ENCODE measurements at places on chromosomes 3 and 15.
A peak's percentile ranks its signal among the peaks of the same experiment; 100 is the strongest.

GRCh38 chr15:77819048-77819850 lies 186.5 kb upstream of the LINGO1 start:
- no peak for DNase-seq

DNA sequence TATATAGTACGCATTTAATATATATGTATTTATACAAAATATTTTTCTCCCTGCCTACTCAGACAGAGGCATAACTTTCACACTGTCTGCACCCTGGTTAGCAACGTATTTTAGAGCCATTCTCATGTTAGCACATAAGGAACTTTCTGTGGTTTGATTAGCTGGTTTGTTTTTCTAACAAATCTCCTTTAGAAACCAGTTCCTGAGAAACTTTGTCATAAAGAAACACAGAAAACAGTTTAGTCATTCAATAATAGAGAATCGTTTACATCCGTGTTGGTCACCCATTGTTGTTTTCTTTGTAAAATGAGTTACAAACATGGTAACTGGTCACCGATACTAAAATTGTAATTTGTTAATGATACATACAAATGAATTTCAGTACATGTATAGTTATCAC lies 5.9 kb upstream of the NGRN start:
- DNase-seq = peak; percentile 66

DNA sequence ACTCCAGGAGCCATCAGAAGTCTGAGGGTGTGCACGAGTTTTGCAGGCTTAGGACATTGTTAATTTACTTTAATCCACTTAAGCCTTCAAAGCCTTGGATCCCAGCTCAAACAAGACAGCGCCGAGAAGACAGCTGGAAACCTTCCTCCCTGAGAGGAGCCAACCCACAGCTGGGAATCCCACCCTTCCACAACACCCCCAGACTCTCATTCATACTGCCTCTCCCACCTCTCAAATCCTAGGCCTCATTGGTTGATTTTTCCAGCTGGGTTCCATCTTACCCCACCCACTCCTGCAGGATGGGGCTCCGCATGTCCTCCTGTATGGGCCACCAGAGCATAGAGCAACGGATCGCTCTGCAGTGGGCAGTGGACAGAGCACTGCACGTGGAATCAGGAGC lies 80.4 kb downstream of the SEMA5B start:
- DNase-seq = no peak

DNA sequence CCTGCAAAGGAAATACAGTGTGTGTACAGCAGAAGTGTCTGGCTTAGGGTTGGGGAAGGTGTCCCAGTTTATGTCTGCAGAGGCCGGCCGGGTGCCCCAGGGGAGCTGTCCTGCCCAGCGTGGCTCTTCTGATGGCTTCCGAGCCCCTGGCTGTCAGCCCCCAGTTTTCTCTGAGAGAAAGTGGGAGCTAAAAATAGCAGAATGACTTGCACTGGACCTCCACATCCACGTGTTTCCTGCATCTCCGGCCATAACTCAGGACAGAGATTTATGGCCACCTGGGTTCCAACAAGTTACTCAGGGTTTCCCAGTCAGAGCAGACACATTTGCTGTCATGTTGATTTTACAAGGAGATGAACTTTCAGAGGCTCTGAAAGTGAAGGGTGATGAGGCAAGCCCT lies 192.0 kb downstream of the ATP10A start:
- DNase-seq = no peak

DNA sequence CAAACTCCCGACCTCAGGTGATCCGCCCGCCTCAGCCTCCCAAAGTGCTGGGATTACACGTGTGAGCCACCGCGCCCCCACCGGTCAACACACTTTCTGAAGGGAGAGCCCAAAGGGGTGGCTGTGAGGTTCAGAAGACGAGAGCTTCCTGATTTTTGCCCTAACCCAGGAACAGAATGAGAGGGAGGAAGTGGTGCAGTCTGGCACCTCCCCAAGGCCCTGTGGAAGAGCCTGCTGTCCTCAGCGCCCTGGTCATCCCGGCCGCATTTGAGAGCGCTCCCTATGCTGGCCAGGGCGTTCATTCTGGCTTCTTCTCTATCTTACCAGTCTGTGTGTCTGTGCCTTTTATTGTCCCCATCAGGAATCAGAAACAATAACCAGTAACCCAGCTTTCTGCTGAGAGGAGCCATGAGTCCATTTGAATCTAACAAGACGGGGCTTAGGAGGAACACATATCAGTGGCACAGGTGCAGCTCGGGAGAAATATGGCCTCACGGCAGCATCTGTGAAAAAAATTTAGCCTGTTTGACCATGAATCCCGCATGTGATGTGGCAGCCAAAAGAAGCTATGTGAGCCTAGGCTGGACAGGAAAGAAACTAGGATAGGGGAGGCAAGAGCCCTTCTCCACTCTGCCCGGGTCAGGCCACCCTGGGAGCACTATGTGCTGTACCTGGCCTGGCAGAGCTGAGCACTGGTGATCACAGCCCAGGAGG lies 12.9 kb downstream of the BDH1 start:
- no peak for DNase-seq

- no peak for DNase-seq
Observed at GRCh38 chr3:45568848-45569762, 25.4 kb upstream of the LIMD1 start.

DNA sequence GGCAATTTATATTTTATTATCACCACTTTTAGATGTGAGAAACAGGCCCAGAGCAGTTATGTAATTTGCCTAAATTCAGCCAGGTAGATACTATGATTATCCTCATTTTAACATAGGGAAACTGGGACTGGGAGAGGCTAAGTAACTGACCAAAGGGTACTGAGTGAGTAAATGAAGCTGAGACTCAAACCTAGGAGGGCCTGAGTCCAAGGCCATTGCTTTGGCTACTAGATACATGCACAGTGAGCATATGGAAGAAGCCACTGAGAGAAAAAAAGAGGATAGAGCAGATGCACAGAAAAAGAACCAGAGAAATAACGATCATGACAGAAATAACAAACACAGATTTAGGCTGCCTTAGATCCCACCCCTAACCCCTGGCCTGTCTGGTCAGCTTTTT lies 33.6 kb downstream of the USF3 start:
- no peak for DNase-seq

DNA sequence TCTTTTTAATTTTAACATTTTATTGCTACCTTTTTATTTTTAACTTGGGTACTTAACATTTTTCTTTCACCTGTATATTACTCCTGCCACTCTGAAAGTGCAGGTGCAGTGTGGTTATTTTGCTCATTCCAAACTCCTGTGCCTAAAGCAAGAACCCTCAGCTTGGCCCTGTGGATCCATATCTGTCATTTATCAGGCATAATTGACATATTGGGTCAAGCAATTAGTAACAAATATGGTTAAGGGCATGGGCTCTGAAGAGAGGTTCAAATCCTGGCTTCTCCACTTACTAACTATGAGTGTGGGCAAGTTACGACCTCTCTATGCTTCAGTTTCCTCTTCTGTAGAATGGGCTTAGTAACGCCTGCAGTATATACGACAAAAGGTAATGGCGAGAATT lies 9.8 kb upstream of the VPS8 start:
- DNase-seq = no peak

- no peak for DNase-seq
Observed at GRCh38 chr15:69897471-69898237, 200.1 kb downstream of the TLE3 start.

- DNase-seq = no peak
Observed at GRCh38 chr3:104175696-104176095, 1191.0 kb upstream of the ALCAM start.

DNA sequence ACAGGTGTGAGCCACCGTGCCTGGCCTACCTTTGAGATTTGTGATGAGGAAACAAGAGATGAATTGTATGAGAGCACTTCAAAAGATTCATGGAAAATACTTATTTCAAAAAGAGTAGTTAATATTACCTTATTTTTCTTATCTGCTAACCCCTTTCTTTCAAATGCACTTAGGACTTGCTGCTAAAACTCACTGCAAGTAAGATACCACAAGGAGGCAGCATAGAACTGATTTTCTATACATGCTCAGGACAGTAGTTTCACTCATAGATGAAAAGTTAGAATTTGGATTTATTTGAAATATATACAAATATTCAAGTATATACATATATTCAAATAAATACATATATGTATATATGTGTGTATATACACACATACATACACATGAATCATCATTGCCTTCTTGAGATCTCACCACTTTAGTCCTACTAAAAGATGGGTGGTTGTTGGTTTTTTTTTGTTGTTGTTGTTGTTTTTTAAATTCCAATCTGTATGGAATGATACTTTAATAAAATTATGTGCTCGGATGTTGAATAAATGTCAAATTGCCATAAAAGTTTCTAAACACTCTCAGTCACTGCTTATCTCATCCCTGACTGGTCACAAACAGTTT lies 2.4 kb downstream of the CCNDBP1 start:
- DNase-seq = peak; percentile 77

DNA sequence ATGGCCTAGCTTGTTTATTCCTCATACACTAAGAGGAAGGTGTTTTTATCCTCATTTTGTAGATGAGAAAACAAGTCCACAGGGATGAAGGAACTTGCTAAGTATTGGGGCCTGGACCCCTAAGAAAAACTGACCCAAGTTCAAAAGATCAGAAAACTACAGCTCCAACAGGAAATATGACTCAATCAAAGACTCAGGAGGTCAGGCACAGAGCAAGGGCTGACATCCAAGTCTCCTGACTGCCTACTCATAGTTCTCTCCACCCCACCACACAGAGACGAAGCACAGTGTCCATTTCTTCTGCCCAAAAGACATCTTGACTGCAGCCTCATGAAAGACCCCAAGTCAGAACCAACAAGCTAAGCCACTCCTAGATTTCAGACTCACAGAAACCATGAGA lies 26.9 kb upstream of the TPM1 start:
- peak; percentile 76 for DNase-seq

- DNase-seq = no peak
Observed at GRCh38 chr3:1462371-1462770, 369.5 kb downstream of the CNTN6 start.

- DNase-seq = no peak
Observed at GRCh38 chr3:107221856-107222255, 155.4 kb upstream of the CCDC54 start.

GRCh38 chr15:63040509-63040908 lies 2.0 kb upstream of the TPM1 start:
- DNase-seq = no peak

DNA sequence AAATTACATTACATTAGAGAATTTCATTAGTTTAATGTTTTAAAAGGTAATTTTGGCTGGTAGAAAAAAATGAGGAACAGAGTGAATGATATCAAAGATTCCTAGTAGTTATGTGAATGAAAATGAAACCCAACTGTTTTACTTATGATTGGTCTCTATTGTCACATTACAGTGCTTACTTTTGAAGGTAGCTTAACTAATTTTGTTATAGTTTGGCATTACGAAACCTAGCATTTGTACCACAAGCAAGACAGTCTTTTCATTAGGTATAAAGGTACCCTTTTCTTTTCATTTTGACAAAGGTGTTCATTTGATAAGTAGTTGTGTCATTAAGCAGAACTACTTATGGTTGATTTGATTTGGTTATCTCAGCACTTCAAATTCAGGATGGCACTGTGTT lies 6.9 kb downstream of the SELENOT start:
- DNase-seq = no peak
